ENCODE measurements at places on chromosomes 13 and 19. TPM values are rescaled to one million over a fixed set of nuclear protein-coding genes. Genes with fewer than 3 reads are reported as not detected.

CELF5 gene
- not detected for total RNA-seq

GNG7 gene
- 46.6 TPM for total RNA-seq

TRPM4 gene
- 31.5 TPM for total RNA-seq

LGALS7B gene
- total RNA-seq = not detected

ZSCAN18 gene
- 76.1 TPM for total RNA-seq

C19orf67 gene
- total RNA-seq = not detected

ADGRE3 gene
- total RNA-seq = not detected

CNMD gene
- not detected for total RNA-seq

C1QTNF9B gene
- total RNA-seq = 2.1 TPM

GPR183 gene
- 1.7 TPM for total RNA-seq

FPR3 gene
- total RNA-seq = 3.6 TPM

ZNF578 gene
- 2.4 TPM for total RNA-seq

TSHZ3 gene
- 2.9 TPM for total RNA-seq

NLRP4 gene
- not detected for total RNA-seq

KLK15 gene
- total RNA-seq = not detected

ERCC5 gene
- 30.4 TPM for total RNA-seq

ZNF525 gene
- 4.3 TPM for total RNA-seq

KLK6 gene
- total RNA-seq = not detected

WASF3 gene
- total RNA-seq = 12.6 TPM

PSENEN gene
- total RNA-seq = 43.1 TPM

SKA3 gene
- total RNA-seq = 0.60 TPM

FFAR2 gene
- total RNA-seq = 0.27 TPM

PRX gene
- total RNA-seq = 3.3 TPM

DENND1C gene
- total RNA-seq = 1.2 TPM

MBD3L3 gene
- total RNA-seq = not detected

PSG6 gene
- total RNA-seq = not detected

All from left ventricle myocardium inferior (tissue), 1 donor.